NCI-H524 treated with DMSO at 0.1 percent for 48 hours (cell line): ENCODE measurements at places on chromosomes 7 and 10.

GRCh38 chr7:42770114-42770513, 141.8 kb downstream of the C7orf25 start:
- no peak for DNase-seq

DNA sequence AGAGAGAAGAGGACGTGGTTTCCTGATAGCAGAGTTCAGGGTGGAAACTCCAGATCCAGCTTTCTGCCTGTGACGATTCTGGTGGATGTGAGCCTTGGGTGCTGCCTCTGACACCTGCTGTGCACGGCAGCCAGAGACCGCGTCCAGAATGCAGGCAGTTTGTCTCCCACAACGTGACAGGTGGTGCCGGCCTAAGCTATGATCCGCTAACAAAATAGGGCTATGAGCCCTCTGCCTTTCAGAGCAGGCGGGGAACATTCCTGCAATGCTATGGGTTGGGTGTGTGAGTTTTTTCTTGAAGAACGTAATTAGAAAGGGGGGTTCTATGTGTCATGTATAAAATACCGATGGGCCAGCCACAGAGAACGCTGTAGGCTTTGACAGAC, 297.3 kb upstream of the PRKCQ start:
- DNase-seq = no peak

DNA sequence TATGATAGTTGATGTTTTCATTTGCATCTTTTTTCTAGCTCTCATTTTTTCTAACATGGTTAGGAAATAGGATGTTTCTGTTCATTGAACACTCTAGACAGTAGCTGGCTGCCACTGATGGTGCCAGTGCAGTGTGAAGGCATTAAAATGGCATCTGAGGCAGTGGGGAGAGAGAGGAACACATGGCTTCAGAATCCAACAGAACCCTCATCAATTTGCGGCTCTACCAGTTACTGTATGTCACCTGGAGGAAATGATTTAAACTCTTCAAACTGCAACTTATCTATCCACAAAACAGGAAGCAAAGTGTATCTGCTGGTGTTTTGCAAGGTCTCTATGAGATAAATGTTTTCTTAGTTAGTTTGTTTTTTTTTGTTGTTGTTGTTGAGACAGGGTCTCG, 305.2 kb upstream of the PRKCQ start:
- no peak for DNase-seq

DNA sequence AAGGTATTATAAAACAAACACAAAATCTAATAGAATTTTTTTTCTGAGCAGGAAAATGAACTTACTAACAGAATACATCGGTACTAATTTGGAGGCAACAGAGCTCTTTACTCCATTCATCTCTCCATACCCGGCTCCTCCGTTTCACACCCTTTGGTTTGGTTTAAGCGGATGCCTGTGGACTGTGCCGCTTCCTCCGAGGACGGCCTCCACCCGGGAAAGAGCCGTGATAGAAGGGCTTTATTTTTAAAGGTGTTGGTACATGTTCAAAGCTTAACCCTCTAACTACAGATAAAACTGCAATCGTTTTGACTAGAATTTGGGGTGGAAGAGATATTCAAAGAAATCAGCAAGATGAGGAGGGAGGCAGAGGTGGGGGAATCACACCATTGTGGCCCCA, 1.9 kb downstream of the VIPR2 start:
- no peak for DNase-seq

- DNase-seq = no peak
Observed at GRCh38 chr7:77202481-77202976, 2.9 kb upstream of the FGL2 start.
